Stimulated activated CD4-positive, alpha-beta T cell treated with anti-CD3 and anti-CD28 coated beads, Interleukin-12 subunit alpha, Interleukin-12 subunit beta, amount 100 ng/mL, for 48 hours (primary cell): ENCODE measurements at places on chromosomes 4 and X.

DNA sequence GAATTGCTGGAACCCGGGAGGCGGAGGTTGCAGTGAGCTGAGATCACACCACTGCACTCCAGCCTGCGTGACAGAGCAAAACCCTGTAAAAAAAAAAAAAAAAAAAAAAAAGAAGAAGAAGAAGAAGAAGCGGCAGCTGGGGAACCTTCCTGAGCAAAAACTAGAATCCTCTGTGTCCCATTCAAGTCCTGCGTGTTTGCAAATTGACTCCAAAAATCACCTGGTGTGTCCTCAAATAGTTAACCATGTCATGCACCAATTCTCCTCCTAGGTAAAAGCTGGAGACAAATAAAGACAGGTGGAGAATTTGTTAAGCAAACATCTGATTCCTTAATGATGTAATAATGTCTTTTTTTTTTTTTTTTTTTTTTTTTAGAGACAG is 31.9 kb upstream of the ASMTL start:
- no peak for DNase-seq

GRCh38 chr4:132504438-132504837 is 644.7 kb upstream of the PCDH10 start:
- no peak for DNase-seq

GRCh38 chr4:122612540-122612939 is 8.3 kb downstream of the IL21 start:
- DNase-seq: no peak

DNA sequence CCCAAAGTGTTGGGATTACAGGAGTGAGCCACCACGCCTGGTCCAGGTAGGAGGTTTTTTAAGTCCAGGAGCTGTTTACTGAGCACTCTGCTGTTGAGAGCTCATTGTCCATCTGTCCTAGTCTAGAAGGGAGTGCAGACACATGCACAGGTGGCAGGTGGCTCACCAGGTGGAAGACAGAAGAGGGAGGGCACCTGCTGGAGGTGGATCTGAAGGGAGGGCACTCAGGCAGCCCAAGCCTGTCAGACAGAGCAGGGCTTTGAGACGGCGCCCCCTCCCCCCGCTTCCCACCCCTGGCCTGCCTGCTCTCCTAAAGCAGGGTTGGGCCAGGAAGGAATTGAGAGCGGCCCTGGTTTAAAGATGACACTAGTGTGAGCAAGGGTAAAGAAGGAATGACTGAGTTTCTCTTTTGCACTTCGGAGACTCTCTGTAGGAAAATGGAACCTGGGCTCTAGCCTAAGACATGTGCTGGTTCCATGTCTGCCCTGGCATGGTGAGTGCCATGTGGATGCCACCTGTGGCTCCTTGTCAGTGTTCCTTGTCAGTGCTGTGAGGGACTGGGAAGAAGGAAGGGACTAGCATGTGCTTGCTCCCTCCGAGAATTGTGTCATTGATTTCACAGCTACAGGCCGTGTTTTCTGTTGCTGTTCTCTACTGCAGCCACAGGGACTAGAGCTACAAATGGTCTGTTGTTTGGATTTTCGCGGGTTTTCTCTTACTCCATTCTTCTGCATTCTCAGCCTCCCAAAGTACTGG is 108.6 kb downstream of the TNIP2 start:
- DNase-seq: no peak

DNA sequence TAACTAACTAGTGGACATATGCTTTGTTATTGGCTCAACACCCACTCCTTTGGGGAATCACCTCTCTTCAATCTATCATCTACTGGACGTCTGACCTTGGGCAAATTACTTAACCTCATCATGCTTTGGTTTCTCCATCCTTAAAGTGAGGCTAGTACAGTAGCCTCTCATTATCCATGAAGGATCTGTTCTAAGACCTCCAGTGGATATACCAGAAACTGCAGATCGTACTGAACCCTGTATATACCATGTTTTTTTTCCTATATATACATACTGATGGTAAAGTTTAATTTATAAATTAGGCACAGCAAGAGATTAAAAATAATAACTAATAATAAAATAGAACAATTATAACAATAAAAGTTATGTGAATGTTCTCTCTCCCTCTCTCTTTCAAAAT is 56.2 kb downstream of the HMGB3 start:
- DNase-seq: no peak
